Stimulated activated CD8-positive, alpha-beta memory T cell treated with anti-CD3 and anti-CD28 coated beads, Interleukin-15, amount 100 ng/mL, for 48 hours (primary cell): ENCODE measurements at places on chromosomes 2 and 18.

DNA sequence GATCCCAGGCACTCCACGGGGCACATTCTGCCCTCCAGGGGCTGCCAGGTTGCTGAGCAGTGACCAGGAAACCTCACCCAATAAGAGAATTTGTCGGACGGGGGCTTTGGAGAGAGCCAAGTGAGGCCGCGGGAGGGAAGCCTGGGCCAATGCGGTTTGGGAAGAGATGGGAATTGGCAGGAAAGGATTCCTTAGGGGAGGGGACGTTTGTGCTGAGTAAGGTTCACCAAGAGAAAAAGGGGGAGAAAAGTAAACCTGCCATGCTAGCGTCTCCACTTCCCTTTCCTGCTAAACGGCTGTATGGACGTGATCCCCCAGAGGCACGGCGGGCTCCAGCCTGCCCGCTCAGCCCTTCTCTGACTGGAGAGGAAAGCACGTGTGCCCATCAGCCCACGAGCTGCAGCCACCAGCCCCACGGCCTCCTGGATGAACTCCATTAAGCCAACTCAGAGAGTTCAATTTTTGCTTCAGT, 194.4 kb upstream of the ID2 start:
- DNase-seq = no peak

GRCh38 chr18:48554610-48555400, 16.0 kb downstream of the CTIF start:
- DNase-seq = no peak

- DNase-seq = no peak
These were observed 23.8 kb upstream of the KCNJ13 start for GRCh38 chr2:232800166-232800565.

DNA sequence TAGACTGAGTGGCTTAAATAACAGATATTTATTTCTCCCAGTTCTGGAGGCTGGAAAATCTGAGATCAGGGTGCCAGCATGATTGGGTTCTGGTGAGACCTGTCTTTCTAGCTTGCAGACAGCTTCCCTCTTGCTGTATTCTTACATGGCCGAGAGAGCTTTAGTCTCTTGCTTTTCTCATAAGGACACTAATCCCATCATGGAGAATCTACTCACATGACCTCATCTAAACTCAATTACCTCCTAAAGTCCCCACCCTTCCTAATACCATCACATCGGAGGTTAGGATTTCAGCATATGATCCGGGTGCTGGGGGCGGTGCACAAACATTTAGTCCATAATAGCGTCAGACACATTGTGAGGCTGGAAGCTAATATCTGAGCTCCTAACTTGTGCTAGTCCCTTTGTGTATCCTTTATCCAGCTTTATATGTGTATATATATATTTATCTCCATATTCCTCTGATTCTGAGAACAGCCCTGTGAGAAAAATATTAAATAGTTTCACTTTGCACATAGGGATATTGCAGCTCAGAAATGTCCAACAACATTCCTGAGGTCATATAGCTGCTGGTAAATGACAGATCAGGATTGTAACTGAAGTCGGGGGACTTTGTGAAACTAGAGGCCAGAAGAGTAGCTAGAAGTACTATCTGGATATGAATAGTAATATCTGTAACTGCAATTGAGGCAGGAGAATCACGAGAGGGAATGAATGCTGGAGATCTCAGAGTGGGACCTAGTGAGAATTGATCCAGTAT, 28.9 kb downstream of the MARCHF4 start:
- DNase-seq = no peak

- no peak for DNase-seq
These were observed 109.1 kb upstream of the CRIM1 start for GRCh38 chr2:36246320-36246990.

DNA sequence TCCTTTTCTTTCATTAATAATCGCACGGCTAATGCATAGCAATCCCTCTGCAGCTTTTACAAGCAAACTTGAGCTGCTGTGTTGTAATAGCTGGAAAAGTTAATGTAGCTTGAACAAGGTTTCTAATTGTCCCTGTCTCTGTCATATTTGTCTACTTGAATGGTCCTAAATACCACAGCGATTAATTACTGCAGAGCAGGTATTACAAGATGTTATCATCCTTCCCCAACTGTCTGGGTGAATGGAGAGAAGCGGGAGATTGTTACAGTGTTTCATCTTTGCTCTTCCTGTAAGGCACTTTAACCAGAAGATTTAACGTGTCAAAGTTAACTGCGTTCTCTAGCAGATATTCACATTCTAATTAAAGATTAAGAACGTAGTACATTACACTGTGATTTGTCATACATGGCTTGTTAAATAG, 422.2 kb upstream of the POU3F3 start:
- DNase-seq = no peak

GRCh38 chr2:187918996-187919821, 365.0 kb upstream of the TFPI start:
- no peak for DNase-seq

DNA sequence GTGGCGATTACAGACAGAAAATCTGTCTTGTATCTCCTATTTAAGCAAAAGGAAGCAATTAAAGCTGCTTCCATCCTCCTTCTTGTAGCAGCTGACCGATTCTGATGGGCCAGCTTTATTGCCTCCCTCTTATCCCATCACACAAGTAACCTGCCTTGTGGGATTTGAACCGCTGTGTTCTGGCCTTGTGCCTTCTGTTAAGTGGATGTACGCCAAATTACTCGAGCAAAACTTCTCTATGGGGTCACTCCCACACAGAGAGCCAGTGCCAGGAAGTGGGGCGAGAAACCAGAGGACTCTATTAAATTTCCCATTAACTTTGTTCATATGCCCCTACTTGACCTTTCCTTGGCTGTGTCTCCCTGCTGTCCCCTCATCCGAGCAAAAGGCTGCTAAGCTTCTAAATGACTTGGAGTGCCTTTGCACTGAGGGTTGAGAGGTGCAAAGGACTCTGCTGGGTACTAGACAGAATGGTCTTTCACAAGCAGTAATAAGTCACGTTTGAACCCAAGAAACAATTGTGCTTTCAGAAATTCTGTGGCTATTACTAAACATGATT, 672.5 kb downstream of the MBD2 start:
- DNase-seq = no peak

- no peak for DNase-seq
These were observed 950.7 kb upstream of the PIK3C3 start for GRCh38 chr18:41004324-41004723.

DNA sequence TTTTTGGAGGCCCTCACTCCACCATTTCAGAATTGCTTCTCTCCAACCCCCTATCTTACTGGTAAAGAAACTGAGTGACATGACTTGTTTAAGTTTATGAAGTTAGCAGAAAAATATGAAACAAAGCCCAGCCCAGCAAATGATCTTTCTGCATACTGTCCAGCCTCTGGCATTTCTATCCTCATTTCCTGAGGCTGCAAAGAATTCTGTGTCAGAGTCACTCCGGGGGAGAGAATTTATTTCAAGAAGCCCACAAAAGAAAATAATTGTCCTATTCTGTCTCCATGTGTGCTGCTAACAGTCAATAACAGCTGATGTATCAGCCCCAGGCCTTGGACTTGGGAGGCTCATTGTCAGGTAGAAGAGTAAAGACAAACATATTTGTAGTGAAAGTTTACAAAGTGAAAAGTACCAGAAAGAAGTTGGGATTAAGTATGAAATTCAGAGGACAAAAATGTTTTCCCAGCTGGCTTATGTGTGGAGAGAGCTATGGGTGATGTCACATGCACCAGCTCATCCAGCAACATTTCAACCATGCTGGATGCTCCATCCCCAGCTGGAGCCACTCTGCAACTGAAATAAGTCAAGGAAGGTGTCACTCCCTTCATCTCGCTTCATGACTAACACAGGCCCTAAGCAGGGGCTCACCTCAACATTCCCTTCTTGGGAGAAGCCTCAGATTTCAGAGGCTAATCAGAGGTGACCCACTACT, 42.3 kb downstream of the TRABD2A start:
- no peak for DNase-seq

DNA sequence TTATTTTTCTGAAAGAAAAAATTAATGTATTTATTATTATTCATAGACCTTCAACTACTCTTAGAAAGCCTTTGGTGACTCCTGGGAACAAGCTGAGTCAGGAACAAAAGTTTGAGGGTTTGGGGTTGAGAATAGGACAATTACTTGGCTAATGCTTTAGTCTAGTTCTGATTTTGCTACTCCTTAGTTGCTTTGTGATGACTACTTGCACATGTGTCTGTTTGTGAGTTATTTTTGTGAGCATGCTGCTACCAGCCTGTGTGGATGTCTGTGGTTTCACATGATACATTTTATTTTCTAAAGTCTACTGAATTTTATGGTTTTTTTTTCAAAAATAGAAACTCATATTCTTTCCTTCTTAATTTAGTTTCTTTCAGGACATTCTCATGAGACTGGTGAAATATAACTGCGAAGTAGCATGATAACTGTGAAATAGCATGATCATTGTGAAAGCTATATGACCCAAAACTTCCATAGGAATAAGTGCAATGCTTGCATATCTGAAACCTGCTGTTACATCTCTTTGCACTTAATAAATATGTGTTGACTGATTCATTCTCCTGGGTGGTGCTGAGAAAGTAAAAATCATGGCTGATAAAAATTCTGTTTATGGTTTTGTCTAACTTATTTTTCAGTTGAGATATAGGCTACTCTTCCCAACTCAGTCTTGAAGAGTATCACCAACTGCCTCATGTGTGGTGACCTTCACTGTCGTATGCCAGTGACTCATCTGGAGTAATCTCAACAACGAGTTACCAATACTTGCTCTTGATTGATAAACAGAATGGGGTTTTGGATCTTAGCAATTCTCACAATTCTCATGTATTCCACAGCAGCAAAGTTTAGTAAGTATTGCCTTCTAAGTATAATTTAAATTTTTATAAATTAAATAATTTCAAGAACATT, 17.9 kb upstream of the IL18R1 start:
- DNase-seq = no peak

DNA sequence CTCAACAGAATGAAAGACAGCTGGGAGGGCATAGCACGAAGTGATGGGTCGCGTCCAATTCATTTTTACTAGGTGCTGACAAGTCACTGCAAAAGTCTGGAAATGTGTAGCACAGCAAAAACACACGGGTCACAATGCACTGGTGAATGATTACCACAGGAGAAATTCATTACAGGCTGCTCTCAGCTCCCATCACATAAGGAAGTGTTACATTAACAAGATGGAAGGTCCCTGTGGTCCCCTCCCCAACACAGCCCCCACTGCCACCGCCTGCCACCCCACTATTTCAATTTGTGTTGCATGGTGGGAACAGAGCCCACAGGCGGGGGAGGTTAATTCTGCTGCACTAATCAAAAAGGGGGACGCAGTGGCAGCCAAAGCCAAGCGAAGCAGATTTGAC, 122.8 kb downstream of the NRP2 start:
- DNase-seq = no peak
